Esophagus muscularis mucosa (tissue), 4 donors: ENCODE measurements at places on chromosomes 11 and 22. TPM values are rescaled to one million over a fixed set of nuclear protein-coding genes. Genes with fewer than 3 reads are reported as not detected.
A peak's percentile ranks its signal among the peaks of the same experiment; 100 is the strongest.

- H3K27ac ChIP-seq: no peak overlapping the region
- no peaks in the 10 kb centered on the region for H3K27me3 ChIP-seq
- H3K36me3 ChIP-seq: no peaks in the 10 kb centered on the region
- no peaks in the 10 kb centered on the region for H3K4me1 ChIP-seq
- H3K4me3 ChIP-seq: no peak overlapping the region
- no peak for DNase-seq
Measured at GRCh38 chr11:88013508-88014065, 161.7 kb downstream of the RAB38 start.

Gene SMC1B
- not detected for total RNA-seq

DNA sequence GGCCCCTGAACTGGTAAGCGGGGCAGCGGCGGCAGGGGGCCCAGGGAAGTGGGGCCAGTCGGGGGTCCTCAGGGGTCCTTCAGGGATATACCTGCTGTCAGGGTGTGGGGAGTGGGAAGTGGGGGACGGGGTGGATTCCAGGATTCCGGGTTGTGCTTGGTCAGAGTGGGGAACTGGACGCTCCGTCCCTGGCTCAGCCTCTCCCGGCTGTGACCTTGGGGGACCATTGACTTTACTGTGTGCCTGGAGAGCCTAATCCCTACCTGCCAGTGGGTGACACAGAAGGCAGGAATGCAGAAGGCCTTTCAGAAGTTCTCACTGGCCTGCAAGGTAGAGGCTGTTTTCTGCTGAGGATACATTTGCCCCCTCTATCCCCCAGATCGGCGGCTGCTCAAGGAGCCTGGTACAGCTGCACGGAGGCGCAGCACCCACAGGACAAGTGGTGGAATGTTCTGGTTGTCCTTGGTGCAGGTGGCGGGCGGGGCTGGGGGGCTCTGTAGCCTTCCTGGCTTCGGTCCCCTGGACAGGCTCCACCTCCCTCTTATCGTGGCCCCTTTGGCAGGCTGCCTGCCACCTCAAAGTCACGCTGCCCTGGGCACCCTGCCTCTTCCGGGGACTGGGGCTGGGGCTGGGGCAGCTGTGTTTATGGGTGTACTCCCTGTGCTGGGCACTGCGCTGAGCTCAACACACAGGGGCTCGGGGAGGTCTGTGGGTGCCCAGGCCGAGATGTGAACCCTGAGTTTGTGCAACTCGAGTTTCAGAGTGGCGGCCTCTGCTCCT lies 18.4 kb downstream of the KCNQ1 start:
- no peaks in the 10 kb centered on the region for H3K36me3 ChIP-seq
- no peaks in the 10 kb centered on the region for H3K27me3 ChIP-seq
- no peak for DNase-seq
- no peaks in the 10 kb centered on the region for H3K4me1 ChIP-seq

DNA sequence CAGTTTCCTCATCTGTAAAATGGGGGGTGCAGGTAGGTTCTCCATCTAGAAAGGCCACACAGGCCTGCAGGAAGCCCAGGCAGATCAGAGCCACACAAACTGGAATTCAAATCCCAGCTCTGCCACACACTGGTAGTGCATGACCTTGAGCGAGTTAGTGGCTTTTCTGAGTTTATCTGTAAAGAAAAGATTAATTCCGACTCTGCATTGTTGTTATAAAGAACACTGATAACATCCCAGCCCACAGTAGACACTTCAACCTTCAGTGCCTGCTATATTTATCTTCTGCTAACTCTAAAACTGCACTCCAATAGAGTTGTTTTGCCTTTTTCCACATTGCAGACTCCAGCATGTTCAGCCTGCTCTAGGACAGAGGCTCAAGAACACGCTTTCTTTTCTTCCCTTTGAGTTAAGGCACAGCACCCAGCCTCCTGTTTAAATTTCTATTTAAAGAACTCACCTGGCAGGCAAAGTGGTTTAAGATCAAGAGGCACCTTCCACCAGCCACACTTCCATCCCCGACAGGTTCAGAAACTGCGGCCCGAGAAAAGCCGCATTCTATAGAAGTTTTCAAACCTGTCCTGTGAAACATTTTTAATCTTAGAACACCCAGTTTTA lies 133.9 kb downstream of the PLEKHA7 start:
- no peak overlapping the region for H3K4me3 ChIP-seq
- H3K4me1 ChIP-seq: peaks cover 12% of the 10 kb centered on the region
- no peak overlapping the region for H3K27ac ChIP-seq
- no peak for DNase-seq
- H3K27me3 ChIP-seq: no peaks in the 10 kb centered on the region

Gene GDPD4
- not detected for total RNA-seq

Gene POU2AF2
- not detected for total RNA-seq

DNA sequence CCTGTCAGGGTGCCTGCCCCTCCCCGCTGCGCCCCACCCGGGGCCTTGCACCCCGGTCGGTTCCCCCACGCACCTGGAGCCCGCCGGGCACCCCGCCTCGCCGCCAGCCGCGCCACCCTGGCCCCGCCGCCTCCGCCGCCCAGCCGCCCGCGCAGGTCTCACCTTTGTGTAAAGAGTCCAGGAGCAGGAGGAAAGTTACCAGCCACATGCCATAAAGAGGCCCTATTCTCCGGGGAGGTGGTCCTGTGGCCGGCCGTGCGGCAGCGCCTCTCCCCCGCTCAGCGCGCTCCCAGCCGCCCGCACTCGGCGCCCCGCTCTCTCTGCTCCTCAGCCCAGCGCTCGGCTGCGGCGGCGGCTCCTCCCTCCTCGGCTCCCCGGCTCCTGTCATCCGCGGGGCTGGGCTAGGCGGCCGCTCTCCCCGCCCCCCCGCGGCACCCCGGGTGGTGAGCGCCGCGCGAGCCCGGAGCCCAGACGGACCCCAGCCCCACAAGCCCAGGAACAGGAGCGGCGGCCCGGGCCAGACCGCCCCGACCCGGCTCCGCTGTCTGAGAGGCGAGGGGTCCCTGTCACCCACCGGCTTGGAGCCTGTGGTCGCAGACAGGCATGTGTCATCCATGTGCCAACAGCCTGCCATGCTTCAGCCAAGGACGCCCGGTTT lies at the start of gene DSCAML1:
Gene DSCAML1 (minus strand): TSS at position 345 of the 658 bp plus-strand sequence. CDS start 137 bp downstream, at position 208.
- peaks cover 28% of the 10 kb centered on the region for H3K4me1 ChIP-seq
- no peak for DNase-seq
- H3K27me3 ChIP-seq: peaks cover 75% of the 10 kb centered on the region
- H3K4me3 ChIP-seq: peak within 1 kb of the TSS; percentile 45

- no peak for DNase-seq
- H3K4me3 ChIP-seq: no peak overlapping the region
- no peaks in the 10 kb centered on the region for H3K36me3 ChIP-seq
Measured at GRCh38 chr11:34331736-34332135, 26.1 kb downstream of the ABTB2 start.

DNA sequence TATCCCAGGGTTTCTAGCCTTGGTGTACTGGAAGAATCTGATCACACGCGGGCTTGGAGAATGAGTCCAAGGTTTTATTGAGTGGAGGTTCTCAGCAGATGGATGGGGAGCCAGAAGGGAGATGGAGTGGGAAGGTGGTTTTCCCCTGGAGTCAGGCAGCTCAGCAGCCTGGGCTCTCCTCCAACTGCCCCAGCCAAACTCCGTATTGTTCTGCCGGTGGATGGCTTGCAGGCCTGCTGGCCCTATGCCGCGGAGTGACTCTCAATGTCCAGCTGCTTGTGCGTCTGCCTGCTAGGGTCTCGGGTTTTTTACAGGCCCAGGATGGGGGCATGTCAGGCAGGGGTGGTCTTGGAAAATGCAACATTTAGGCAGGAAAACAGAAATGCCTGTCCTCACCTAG lies 162.4 kb upstream of the LMO1 start:
- H3K27me3 ChIP-seq: no peaks in the 10 kb centered on the region
- no peak overlapping the region for H3K4me3 ChIP-seq
- no peak overlapping the region for H3K27ac ChIP-seq
- no peak for DNase-seq
- H3K4me1 ChIP-seq: no peaks in the 10 kb centered on the region

GRCh38 chr11:65419772-65420481 lies 2.7 kb upstream of the NEAT1 start:
- H3K27me3 ChIP-seq: no peaks in the 10 kb centered on the region
- H3K4me3 ChIP-seq: peak overlapping the region; percentile 71
- peaks cover 66% of the 10 kb centered on the region for H3K4me1 ChIP-seq
- DNase-seq: peak; percentile 99

Gene VWCE
- total RNA-seq: 1.4 TPM

Gene MYOD1
- total RNA-seq: not detected

GRCh38 chr11:46427364-46427763 lies 35.8 kb upstream of the CHRM4 start:
- no peaks in the 10 kb centered on the region for H3K27me3 ChIP-seq
- H3K36me3 ChIP-seq: peaks cover 41% of the 10 kb centered on the region

DNA sequence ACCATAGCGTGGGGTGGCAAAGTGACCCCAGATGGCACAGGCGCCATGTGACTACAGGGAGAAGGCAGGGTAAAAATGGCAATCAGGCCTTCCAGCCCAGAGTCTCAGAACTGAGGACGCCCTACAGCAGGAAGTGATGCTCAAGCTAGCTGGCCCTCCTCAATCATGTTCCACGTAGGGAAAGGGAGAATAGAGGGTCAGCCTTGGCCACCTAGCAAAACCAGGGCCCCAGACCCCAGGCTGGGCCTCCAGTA lies 978 bp upstream of the ANKRD13D start:
- DNase-seq: no peak
- no peaks in the 10 kb centered on the region for H3K27me3 ChIP-seq
- peak overlapping the region; percentile 72 for H3K4me3 ChIP-seq
- peak overlapping the region; percentile 94 for H3K27ac ChIP-seq
- H3K36me3 ChIP-seq: peaks cover 26% of the 10 kb centered on the region

Gene HEPHL1
- not detected for total RNA-seq

DNA sequence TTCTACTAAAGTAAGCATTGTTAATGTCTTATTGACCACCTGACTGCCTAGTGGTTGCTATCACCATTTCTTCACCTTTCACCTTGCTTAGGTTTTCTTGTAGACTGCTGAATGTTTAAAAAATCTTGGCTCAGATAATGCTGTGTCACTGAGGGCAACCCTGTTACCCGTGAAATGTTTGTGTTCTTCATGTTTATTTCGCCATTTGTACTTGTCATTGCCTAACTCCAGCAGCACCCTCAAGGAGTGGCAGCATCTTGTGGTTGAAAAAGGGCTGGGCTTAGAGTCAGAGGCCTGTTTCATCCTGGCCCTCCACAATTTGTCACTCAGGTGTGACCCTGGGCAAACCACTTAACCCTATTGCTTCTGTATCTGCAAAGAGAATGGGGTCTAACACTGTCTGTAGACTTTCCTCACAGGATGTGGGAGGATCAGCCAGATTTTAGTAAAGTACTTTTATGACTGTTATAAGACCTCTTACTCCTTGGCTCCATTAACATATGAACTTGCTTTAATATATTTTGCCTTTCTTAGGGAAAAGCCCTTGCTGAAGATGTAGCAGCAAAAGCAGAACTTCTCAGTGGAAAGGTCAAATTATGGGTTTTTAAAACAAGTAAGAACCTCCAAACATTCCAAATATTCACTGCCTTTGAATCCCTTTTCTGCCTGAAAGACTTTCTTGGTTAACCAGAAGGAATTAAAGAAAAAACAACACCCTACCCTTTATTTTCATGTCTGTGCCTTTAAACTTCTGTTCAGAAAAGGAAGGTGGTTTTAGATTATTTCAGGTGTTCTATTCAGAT lies 154.5 kb upstream of the C11orf87 start:
- no peak overlapping the region for H3K27ac ChIP-seq
- DNase-seq: no peak
- no peaks in the 10 kb centered on the region for H3K4me1 ChIP-seq
- H3K36me3 ChIP-seq: no peaks in the 10 kb centered on the region
- no peak overlapping the region for H3K4me3 ChIP-seq

DNA sequence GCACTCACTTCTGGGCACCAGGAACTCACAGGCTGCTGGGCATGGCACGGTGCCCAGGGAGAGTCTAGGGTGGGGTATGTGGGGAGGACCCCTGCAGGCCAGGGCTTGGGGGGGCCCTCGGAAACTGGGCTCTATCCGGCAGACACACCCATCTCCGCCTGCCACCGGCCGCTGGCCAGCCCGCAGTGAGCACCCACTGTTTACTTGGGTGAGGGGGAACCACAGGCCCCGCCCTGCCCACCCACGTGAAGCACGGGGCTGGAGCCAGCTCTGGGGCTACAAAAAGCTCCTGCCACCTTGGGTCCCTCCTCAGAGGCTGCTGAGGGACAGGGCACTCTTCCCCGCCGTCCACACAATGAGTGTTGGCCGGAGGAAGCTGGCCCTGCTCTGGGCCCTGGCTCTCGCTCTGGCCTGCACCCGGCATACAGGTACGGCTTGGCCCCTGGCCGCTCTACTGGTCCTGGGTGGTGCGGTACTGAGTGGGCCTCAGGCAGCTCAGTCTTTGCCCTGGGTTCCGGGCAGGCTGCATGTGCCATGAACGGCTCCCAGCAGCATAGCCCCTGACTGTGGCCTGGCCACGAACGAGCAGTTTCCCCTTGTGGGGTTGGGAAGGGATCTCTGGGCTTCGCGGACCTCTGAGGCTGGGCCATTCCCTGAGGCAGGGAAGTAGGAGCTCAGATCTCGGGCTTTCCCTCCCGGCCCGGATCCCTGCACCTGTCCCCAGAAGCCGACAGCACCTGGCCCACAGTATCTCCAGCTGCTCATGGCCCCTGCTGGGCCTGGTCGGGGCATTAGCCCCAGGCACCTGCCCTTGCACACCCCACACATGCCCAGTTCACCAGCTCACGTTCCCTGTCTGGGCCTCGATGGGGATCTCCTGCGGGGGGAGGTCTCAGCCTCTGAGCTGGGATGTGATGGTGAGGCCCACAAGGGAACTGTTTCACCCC lies at the start of gene MUC5AC:
Gene MUC5AC (plus strand): TSS at position 309 of the 947 bp plus-strand sequence. CDS start 47 bp downstream, at position 356.
- H3K36me3 ChIP-seq: no peaks in the 10 kb centered on the region
- no peaks in the 10 kb centered on the region for H3K4me1 ChIP-seq
- no peak for DNase-seq
- H3K27me3 ChIP-seq: no peaks in the 10 kb centered on the region
- H3K4me3 ChIP-seq: no peak within 1 kb of the TSS
- no peak within 1 kb of the TSS for H3K27ac ChIP-seq

DNA sequence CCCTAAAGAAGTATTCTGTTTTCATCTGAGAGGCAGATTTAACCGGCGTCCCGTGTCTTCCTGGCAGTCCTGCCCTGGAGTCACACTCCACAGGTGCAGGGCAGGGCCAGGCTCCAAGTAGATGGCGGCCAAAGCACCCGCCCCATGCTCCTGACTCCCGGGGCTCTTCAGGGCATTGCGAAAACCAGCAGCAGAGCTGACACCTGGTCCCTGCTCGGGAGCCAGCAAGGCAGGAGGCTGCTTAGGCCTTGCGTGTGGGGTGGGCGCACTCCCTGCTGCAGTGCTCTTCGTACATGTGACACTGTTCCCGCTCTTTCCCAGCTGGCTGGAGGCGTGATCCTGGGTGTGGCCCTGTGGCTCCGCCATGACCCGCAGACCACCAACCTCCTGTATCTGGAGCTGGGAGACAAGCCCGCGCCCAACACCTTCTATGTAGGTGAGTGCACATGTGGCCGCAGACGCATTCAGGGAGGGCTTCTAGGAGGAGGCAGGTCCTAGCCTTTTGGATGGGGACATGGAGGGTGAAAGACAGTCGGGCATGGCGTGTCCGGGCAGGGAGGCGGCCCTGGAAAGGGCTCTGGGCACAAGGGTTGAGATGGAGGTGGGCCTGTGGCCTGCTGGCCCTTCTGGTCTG lies 10.3 kb upstream of the TSSC4 start:
- no peak for DNase-seq
- H3K4me1 ChIP-seq: peaks cover 95% of the 10 kb centered on the region
- peaks cover 10% of the 10 kb centered on the region for H3K36me3 ChIP-seq
- H3K27me3 ChIP-seq: no peaks in the 10 kb centered on the region
- H3K27ac ChIP-seq: peak overlapping the region; percentile 99
- peak overlapping the region; percentile 21 for H3K4me3 ChIP-seq
